Stimulated activated CD8-positive, alpha-beta memory T cell treated with anti-CD3 and anti-CD28 coated beads, Interleukin-7, amount 100 ng/mL, for 1 hour (primary cell): ENCODE measurements at places on chromosomes 3 and 15.

DNA sequence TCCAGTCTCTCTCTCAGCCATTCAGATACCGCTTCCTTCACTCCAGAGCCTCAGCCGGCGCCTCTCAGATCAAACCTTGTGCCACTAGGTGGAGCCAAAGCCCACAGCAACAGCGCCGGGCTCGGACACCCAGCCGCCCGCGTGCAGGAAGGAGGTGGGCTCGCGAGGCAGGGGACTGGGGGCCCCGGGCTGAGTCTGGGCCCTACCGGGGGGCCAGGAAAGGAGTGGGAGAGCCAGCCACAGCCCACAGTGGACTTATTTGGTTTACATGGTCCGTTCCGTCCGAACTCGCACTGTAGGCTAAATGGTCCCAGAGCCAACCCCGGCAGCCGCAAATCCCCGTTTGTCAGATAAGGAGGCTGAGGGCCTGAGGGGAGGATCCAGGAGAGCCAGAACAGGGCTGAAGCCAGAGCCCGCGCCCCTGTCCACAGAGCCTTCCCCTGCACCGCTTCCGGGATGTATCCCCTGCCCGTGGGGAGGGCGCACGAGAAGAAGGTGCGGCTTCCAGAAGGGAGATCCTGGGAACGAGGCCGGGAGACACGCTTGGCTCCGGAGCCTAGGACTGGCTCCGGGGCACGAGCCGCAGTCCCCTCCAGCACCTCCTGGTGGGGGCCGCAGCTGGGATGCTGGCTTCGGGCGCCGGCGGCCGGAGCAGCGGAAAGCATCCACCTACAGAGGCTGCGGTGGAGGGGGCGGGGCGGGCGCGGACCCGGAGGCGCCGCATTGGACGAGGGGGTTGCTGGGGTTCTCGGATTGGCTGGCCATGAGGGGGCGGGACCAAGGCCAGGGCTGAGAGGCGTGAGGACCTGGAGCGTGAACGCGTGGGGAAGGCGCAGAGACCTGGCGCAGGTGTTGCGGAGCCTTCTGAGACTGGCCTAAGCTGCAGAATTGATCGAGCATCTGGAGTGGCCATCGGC is 6.5 kb upstream of the CYP11A1 start:
- DNase-seq: peak; percentile 88

GRCh38 chr3:129176051-129176450 is 7.6 kb downstream of the CNBP start:
- DNase-seq: no peak

DNA sequence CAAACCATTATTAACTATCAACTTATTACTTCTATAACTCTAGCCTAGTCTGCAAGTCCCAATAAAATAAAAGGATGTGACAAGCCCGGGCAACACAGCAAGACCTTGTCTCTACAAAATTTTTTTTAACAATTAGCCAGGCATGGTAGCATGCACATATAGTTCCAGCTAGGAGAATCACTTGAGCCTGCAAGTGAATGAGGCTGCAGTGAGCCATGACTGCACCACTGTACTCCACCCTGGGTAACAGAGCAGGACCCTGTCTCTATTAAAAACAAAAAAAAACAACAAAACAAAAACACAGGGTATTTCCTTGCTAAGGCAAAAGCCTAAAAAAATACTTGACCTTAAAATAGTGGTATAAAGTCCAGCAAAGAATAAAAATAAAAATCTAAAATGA is 31.4 kb downstream of the ANKRD28 start:
- DNase-seq: no peak

DNA sequence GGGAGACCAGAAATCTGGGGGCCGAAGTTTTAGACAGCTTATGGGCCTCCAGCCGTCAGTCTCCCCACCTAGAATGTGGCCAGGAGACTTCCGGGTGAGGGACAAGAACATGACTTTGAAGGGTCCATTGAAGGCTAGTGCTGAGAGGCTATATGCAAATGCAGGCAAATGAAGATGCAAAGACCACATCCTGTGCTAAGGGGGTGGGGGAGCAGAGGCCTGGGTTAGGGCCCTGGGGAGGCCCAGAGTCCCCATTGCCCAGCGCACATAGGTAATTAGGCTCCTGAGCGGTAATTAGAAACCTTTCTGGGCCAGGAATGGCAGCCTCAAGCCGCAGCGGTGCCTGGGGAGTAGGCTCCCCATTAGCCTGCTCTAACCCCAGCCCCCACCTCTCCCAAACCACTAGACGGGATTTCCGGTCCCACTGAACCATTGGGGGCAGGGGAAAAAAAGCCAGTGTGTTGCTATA is 6.8 kb downstream of the CSK start:
- no peak for DNase-seq

DNA sequence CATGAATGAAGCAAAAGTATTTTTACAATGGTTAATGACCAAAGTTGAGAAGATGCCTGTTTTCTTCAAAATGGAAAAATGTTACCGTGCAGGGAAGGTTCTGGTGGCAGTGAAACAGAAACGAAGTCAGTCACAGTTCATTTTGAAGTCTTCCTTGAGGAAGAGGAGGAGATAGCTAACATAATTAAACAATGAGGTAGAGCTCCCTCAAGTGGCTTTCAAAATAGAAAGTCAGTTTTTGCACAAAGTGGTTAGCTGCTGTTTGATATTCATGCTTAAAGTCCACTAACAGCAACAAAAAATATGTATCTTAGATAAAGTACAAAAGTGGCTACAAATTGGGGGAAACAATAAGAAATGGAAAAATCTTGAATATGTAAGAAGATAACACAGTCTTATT is 87.3 kb downstream of the TFG start:
- no peak for DNase-seq

- no peak for DNase-seq
Observed at GRCh38 chr15:73602992-73603391, 30.2 kb downstream of the NPTN start.

GRCh38 chr15:56530157-56530556 is 65.2 kb upstream of the MNS1 start:
- no peak for DNase-seq

GRCh38 chr15:68042156-68042854 is 11.8 kb upstream of the PIAS1 start:
- DNase-seq: no peak

GRCh38 chr3:119555309-119555735 is 4.1 kb downstream of the CD80 start:
- DNase-seq: no peak
